ENCODE measurements at places on chromosomes 16 and 17.

- no peak for DNase-seq
These were observed 9.3 kb downstream of the BPTF start for GRCh38 chr17:67834634-67835033.

- no peak for DNase-seq
These were observed 279.8 kb upstream of the GOT2 start for GRCh38 chr16:59013930-59014329.

DNA sequence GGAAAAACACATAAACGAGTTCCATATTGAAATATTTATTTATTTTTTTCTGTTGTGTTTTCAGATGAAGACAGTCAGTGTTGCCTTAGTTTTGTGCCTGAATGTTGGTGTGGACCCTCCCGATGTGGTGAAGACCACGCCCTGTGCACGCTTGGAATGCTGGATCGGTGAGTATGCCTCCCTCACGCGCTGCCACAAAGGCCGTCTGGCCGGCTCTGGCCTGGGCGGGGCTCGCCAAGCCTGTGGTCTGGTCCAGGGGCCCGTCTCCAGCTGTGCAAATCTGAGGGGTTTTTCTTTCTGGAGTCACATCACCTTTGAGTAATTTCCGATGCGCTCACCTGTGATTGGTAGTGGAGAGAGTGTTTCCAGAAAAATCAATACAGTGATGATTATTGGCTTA lies 81.0 kb downstream of the RPTOR start:
- no peak for DNase-seq

DNA sequence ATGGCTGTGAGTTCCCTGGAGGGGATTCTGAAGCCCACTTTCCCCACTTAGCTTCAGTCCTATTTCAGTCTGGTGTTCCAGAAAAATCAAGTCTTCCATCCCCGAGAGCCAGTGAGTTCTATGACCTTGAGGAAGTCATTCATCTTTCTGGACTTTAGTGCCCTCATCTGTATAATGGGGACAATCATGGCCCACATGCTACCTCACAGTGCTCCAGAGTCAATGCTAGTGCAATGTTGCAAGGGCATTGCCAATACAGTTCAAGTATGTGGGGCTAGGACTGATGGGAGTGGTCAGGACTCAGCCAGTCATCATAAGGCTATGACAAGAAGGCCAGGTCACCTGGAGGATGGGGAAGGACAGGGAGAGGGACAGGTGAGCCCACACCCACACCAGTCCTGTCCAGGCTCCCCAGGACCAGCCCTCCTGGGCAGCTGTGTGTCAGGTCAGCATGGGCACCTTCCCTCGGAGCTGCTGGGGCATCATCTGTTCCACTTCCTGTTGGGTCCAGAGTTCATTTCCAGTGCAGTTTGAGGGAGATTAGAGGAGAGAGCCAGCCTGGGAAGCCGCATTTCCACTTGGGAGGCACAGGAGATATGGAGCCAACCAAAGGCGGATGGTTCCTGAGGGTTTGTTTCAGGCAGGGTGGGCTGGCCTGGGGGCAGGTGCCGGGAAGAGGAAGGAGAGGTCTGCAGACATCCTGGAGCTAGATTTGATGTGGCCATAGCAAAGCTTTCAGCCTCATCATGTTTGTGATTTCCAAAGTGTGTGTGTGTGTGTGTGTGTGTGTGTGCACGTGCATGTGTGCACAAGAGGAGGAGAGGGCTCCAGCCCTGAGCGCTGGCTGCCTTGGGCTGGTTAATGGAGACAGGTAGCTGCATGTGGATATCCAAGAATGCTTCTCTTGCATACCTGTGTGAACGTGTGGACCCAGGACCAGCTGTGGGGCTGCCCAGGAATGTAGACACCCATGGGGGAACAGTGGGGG lies 3.9 kb upstream of the WNT9B start:
- peak; percentile 26 for DNase-seq

DNA sequence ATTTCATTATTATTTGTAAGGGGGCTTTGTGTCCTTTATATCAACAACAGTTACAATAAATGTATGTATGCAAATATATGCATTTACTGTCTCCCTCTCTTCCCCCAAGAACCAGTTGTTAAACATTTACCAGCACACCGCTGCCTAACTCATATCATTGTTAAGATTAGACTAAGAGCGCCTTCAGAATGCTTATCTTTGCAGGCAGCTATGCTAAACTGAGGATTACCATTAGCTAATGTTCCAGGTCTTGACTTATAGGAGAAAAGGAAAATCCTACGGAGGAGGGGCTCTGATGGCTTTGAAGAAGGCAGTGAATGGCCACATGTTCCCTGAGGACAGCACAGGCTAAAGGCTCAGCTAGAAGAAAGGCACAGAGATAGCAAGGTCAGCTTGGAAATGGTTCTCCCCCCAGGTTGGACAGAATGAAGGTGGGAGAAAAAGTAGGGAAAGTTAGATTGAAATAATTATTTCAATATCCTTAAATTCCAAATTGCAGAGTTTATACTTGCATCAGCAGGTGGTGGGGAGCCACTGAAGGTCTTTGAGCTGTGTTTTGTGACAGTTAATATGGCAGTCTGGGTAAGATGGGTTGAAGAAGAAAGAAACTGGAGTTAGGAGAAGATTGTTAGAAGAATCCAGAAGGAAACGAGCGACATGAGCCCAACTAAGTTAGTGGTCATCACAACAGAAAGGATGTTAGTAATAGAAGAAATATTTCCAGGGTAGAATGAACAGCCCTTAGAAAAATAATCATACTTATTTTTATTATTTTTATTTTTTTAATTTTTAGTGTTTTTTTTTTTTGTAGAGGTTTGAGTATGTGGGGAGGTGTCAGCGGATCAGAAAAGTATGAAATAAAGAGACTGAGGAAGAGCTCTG lies 87.0 kb upstream of the MAF start:
- no peak for DNase-seq

DNA sequence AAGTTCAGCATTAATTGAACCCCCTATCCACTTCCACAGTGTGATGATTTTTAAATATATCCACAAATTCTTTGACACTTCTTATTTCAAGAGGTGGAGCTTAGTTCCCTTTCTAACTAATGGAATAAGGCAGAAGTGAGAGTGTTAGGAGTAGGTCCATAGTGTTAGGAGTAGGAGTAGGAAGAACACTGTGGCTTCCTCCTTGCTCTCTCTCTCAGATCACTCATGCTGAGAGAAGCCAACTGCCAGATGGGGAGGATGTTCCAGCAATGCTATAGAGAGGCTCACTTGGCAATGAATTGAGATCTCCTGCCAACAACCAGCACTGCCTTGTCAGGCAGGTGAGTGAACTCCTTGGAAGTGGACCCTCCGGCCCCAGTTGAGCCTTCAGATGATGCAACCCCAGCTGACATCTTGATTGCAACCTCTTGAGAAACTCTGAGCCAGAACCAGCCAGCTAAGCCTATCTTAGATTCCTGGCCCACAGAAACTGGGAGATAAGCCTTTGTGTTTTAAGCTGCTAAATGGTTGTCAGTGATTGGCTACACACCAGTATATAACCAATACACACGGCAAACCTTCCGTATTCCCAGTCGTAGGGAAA lies 44.3 kb downstream of the SPECC1 start:
- no peak for DNase-seq

- no peak for DNase-seq
These were observed 7.9 kb downstream of the MTMR4 start for GRCh38 chr17:58506354-58507080.
